ENCODE measurements at places on chromosomes 13 and 19.

DNA sequence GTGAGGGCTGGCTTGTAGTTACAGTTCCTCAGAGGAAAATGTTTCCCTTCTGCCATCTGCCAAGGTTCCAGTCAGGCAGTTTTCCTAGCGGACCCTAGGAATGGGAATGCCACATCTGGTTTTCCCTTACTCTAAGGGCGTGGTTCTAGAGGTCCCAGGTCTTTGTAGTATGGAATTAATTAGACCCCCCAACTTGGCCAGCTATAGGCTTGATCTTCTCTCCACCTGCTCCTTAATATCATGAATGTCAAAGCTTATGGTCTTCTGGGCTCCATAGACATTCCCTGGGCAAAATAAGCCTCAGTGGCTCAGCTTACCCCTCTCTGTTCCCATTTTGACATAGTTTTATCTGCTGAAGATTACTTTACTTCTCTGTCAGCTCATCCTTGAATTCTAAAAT, 70.0 kb downstream of the ZNF568 start:
- DNase-seq = no peak

DNA sequence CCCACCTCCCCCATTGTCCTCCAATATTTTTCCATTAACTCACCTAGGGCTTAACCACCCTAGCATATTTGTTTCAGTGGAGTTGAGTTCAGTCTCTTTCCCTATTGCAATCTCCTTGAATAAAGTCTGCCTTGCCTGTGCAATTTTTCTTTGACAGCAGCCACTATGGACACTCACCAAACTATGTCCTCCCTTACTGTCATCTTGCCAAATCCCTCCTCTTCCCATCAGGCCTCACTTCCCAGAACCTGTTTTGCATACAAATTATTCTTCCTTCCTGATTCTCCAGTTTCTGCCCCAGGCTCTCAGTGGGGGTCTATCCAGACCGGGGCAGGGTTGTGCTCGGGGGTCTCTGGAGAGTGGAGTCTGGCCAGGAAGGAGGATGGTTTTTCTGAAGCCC, 2.2 kb upstream of the LYPD5 start:
- no peak for DNase-seq

DNA sequence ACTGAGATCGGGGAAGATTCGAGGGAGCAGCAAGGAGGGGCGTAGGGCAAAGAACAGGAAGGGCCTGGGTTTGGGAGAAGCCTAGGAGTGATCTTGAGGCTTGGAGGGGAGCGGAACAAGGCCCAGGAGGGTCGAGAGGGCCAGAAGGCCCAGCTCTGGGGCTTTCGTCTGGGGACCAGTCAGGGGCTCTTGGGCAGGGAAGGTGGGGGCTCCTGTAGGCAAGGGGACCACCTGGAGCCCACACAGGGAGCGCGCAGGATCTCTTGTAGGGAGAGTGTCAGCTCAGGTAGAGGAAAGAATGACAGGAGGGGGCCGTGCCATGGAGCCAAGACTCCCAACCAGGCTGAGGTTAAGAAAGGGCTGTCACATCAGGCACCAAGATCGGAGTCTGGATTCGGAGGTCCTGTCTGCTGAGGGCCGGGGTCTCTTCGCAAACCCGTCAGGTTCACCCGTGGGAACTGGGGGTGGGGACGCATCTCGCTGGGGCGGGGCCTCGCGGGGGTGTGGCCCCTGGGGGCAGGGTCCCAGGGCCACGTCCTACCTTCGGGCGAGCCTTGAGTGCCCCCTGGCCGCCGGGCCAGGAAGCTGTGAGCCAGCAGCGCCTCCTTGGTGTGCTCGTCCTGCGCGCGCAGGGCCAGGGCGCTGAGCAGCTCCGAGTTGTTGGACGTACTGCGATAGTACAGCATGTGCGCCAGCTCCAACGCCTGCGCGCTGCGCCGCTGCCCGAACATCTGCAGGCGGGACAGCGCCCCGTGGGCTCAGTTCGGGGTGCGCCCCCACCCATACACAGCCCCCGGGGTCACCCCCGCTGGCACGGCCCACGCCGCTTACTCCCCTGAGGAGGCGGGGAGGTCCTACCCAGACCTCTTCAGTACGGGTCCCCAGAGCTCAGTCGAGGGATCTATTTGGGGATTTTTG, 8.4 kb downstream of the EMP3 start:
- DNase-seq = peak; percentile 90

DNA sequence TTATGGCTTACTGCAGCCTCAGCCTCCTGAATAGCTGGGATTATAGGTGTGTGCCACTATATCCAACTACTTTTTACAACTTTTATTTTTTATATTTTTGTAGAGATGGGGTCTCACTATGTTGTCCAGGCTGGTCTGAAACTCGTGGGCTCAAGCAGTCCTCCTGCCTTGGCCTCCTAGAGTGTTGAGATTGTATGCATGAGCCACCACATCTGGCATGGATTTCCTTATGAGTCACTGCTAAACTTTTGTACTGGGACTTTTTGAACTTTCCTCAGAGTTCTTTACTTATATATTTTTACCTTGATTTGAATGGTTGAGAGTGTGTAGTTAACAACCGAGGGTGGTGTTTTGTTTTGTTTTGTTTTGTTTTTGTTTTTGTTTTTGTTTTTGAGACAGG, 33.4 kb downstream of the DNAJC3 start:
- DNase-seq = no peak

DNA sequence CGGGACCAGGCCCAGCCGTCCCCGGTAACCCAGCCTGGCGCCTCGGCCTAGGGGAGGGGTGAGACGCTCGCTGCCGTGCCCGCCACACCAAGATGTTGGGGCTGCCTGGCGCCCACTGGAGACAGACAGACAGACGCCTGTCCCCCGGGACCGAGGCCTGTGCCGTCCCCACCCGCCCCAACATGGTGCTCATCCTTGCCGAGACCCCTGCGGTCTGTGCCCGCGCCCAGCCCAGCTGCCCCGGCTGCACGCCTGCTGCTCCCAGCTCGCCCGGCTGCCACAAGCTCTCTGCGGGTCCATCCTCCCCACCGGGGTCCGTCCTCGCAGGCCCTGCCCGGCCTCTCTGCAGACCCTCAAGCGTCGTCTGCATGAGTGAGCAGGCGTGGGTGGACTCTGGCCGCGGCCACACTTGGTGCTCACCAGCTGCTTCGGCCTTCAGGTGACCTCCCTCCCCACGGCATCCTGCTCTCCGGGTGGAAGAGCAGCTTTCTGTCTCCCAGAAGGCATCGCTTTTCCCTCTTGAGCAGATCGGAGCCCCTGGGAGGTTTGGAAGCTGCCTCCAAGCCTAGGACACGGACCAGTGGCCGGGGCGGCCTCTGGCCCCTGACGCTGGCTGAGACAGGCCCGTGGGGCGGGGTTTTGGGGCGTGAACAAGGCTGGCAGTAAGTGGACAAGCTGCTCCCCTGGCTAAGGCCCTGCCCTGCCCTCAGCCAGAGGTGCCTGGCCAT, 6.7 kb upstream of the TMPRSS9 start:
- no peak for DNase-seq

DNA sequence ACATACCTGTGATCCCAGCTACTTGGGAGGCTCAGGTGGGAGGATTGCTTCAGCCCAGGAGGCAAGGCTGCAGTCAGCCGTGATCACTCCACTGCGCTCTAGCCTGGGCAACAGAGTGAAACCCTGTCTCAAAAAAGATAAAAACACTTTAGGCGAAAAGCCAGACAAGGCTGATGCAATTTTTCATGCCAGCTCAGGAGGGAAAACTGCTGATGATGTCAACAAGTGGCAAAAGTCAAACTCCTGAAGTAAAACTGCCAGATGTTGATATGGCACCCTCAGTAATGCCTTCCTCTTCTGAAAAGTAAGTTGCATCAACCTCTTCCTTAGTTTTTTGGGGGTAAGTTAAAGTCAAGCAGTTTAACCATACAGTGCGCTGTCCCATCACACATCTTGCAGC, 15.6 kb downstream of the ZNF599 start:
- DNase-seq = no peak

DNA sequence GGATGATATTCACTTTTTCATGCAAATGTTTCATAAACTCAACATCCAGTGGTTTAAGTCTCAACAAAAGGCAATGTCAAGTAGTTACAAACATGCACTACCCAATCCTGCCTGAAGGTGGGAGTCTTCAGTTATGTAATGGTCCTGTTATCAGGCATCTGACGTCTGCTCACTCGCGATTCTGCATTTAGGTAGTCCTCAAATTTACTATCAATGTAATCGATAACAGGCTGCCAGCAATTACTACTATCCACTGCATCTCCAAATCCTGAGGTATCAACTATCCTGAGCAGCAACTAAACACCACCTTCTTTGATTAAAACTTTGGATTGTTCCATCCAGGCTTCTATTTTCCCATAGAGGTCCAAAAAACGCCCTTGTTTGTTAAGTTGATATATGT, 51.2 kb downstream of the NLRP12 start:
- peak; percentile 81 for DNase-seq

GRCh38 chr13:64338671-64339070, 2891.5 kb downstream of the PCDH9 start:
- DNase-seq = no peak

DNA sequence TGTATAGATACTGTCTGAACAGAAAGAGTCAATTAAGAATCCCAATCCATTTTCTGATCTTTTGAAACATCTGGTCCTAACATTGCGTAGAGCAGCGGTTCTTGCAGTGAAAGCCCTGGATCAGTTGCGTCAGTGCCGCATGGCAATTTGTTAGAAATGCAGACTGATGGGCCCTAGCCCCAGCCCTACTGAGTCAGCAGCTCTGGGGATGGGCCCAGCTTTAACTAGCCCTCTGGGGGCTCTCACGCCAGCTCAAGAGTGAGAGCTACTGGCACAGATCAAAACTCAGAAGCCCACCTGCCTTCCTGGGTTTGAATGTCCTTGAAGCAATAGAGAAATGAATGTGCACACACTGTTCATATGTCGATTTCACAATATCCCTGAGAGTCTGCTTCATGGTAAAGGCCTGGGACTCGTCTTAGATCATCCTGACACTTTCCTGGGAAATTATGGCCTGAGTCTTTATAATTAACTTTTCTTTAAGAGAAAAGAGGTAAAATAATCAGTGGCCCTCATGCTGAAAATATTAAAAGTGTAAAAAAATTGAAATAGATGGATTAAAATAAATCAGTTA, 206.8 kb upstream of the TMTC4 start:
- no peak for DNase-seq

DNA sequence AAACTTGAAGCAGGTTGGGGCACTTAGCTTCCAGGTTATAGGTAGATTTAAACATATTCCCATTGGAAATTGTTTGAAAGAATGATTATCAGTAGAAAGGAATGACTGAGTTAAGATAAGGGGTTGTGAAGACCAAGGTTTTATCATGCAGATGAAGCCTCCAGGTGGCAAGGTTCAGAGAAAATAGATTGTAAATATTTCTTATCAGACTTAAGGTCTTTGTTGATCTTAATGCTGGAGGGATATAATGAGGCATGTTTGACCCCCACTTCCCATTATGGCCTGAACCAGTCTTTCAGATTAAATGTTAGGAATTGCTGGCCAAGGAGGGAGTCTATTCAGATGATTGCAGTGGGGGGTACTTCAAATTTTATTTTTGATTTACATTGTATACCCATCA, 1486.5 kb upstream of the PRR20A start:
- no peak for DNase-seq

DNA sequence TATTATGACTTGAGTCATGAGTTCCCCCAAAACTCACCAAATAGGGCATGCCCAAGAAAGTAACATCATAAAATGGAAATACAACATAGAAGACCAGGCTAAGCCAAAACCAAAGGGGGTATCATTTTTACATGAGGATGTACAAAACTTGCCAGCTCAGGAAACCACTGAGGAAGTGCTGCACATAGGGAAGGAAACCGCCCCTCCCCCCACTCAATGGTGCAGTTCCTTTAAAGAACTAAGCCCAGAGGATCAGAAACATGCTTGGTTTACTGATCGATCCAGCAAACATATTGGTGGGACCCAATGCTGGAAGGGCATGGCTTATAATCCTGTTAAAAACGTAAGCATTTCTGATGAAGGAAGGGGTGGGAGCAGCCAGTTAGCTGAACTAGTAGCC, 4.2 kb upstream of the ZNF486 start:
- DNase-seq = no peak

GRCh38 chr19:2747349-2747748, 7.5 kb upstream of the SLC39A3 start:
- no peak for DNase-seq

- no peak for DNase-seq
Observed at GRCh38 chr13:51818781-51819511, 15.0 kb upstream of the DHRS12 start.

DNA sequence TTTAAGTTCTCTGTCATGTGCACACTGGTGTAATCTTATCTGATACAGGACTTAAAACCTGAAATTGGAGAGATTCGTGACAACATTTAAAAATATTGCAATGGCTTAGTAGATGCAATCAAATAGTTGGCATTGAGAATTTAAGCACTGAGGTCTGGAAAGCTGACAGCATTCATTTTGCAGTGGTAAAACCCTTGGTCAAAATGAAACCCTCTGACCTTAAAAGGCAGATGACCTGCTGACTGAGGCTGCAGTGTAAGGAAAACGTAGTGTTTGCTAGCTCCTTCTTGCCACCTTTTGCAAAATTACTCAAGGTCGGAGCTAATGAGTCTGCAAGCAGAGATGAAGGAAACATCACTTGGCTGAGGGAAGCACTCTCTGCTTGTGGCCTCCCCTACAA, 150.6 kb downstream of the KCTD12 start:
- no peak for DNase-seq

GRCh38 chr19:14940266-14940665, 1.0 kb upstream of the OR7C2 start:
- DNase-seq = no peak

DNA sequence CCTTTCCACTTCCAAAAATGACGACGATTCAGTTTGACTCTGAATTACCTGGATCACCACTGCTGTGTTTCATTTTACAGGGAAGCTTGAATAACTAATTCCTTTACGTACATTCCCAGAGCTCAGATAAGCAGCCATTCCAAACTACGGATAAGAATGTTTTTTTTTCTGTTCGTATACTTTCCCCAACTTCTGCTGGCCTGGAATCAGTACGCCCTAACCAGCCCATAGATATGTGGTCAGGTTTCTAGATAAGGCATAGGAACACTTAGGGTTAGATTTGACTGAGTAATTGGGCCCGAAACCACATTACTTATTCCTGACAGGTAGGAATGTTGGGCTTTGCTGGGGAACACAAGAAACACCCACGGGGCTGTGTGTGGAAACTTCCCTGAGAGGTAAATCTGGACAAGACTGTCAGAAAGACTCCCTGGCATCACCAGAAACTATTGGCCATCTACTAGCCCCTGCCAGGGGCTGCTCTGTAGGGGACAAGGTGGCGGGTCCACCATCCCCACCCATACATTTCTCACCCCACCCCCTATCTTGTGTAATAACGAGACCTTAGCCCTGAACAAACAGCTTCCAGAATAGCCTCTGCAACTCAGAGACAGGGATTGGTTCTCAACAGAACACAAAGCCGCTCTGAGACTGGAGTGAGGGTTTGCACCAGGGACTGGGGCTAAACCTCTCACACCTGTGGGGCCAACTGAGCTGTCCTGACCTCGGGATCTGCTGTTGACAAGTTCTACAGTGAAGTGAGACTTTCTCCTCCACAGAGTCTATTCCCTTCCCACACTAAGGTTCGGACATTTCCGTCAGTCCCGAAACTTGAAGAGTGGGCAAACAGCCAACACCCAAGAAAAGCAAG, 15.6 kb downstream of the RHPN2 start:
- no peak for DNase-seq
